EH (cell line): ENCODE measurements at places on chromosomes 1 and 21.

DNA sequence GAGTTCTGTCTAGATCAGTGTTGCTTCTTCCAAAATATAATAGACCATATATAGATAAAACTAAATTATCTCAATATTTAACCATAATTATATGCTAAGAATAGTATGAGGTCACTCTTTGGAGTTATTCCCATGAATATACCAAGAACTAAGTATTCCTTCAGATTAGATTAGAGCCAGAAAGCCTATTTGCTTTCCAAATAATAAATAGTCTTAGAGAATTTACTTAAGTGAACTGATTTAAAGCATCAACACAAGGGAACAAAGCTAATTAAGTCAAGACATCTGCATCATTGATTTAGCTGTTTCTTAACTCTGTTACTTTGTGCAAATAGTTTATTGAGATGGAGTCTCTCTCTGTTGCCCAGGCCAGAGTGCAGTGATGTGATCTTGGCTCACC lies 35.7 kb downstream of the FNBP1L start:
- no peak for DNase-seq

DNA sequence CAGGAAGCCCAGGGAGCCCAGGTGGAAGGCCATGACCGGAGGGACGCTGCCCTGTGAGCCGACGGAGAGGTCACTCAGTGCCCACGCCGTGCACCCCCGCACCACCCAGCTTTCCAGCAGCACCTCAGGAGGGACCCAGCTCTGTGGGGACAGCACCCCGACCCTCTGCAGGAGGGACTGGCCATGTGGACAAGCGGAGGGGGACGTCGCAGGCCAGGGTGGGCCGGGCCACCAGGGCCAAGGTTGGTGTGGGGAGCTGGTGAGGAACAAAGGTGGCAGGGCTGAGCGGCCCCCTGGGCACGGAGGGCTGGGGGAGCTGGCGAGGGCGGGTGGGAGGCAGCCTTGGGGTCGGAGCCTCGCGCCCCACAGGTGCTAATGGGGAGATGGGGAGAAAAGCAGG lies 22.8 kb downstream of the NADK start:
- no peak for DNase-seq

- DNase-seq: no peak
These were observed 17.8 kb downstream of the SFPQ start for GRCh38 chr1:35175098-35175576.

GRCh38 chr21:24628046-24628445 lies 979.2 kb downstream of the MRPL39 start:
- no peak for DNase-seq
